Mammary epithelial cell (primary cell): ENCODE measurements at places on chromosomes 5 and 9. TPM values are rescaled to one million over a fixed set of nuclear protein-coding genes. Genes with fewer than 3 reads are reported as not detected.

PNPLA7 gene
- total RNA-seq, result 1.3 TPM

WDR31 gene
- 2.0 TPM for total RNA-seq

CD274 gene
- 19.5 TPM for total RNA-seq

IFNA2 gene
- not detected for total RNA-seq

PCDHGB6 gene
- total RNA-seq, result 1.2 and 1.3 TPM in 2 replicates

NR4A3 gene
- total RNA-seq, result under 0.01 TPM

IGIP gene
- total RNA-seq, result 4.5 TPM

CTSV gene
- 41.3 and 101 TPM in 2 replicates for total RNA-seq

ADAMTS12 gene
- 4.0 and 17.8 TPM in 2 replicates for total RNA-seq

ABCA2 gene
- 19.8 and 28.8 TPM in 2 replicates for total RNA-seq

ENTR1 gene
- total RNA-seq, result 60.3 and 62.0 TPM in 2 replicates

ANKRD55 gene
- total RNA-seq, result not detected

PLEKHG4B gene
- 0.09 and 0.19 TPM in 2 replicates for total RNA-seq

SH3GL2 gene
- total RNA-seq, result under 0.01 TPM

GABRA6 gene
- not detected in 2 replicates for total RNA-seq

NAIP gene
- total RNA-seq, result 5.2 and 5.7 TPM in 2 replicates

ARID3C gene
- total RNA-seq, result 0.17 TPM
